Cerebellar nuclear complex (tissue), 1 donor: ENCODE measurements at places on chromosomes 16 and 17.

- DNase-seq: no peak
Measured at GRCh38 chr16:728131-728889, 1.4 kb downstream of the HAGHL start.

DNA sequence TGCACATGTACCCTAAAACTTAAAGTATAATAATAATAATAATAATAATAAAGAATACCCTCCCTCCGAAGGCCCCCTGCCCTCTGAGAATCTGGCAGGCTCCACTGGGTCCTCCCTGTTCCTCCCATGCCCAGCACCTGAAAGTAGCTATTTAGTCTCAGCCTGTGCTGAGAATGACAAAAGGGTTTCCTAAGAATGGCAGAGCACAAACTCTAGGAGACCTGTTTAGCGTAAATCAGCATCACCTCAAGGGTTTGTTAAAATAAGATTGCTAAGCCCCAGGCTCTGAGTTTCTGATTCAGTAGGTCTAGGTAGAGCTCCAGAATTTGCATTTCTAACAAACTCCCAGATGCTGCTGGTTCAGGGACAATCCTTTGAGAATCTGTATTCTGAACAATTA lies 606.8 kb upstream of the CDH11 start:
- no peak for DNase-seq

DNA sequence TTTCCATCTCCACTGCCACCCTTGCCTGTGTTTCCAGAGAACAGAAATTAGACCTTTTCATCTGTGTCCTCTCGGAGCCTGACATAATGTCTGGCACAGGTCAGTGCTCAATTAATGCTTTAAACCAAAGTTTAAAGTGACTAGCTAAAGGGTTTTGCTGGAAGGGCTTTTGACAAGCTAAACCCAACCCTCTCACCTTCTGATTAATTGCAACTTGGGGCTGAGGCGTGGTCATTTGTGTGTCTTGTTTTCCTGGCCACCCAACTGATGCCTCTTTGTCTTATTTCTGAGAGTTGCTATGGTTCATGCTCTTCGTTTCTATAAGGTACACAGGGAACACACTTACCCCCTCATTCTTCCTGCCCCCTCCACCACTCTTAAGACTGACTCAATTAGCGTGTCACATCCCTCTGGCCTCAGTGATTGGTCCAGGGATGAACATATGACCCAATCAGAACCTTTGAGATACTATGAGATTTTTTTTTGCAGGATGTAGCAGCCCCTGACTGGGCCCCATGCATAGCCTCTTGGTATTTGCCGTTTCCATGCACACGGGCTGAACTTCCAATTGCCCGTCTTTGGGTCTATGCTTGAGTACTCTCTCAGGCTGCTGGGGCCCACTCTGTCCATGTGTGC lies 15.8 kb upstream of the BRD7 start:
- DNase-seq: no peak

GRCh38 chr16:11669380-11670146 lies 1.3 kb downstream of the SNN start:
- no peak for DNase-seq

DNA sequence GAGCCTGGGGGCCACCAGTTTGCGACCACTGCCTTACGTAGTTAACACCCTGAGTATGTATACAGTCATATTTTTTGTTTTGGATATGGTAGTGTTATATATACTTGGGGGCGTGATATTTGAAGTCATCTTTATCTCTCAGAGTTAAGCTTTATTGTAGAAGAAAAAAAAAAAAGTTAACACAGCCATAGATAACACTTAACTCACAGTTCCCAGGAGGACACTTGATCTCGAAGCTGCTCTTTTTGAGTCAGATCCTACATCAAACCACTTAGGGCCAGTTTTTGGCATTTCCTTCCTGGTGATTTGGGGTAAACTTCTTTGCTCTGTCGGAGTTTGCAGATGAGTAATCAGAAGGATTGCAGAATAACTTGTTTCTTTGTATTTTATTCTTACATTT lies 5.8 kb downstream of the ITPRIPL2 start:
- no peak for DNase-seq

- no peak for DNase-seq
Measured at GRCh38 chr16:80034948-80035663, 434.6 kb upstream of the MAF start.

- no peak for DNase-seq
Measured at GRCh38 chr16:78290872-78291591, 191.6 kb downstream of the WWOX start.

- no peak for DNase-seq
Measured at GRCh38 chr17:68533887-68534694, 21.9 kb downstream of the PRKAR1A start.

- DNase-seq: no peak
Measured at GRCh38 chr16:19104607-19105006, 9.2 kb upstream of the ITPRIPL2 start.

GRCh38 chr17:48483471-48484131 lies 47.2 kb downstream of the HOXB1 start:
- no peak for DNase-seq

DNA sequence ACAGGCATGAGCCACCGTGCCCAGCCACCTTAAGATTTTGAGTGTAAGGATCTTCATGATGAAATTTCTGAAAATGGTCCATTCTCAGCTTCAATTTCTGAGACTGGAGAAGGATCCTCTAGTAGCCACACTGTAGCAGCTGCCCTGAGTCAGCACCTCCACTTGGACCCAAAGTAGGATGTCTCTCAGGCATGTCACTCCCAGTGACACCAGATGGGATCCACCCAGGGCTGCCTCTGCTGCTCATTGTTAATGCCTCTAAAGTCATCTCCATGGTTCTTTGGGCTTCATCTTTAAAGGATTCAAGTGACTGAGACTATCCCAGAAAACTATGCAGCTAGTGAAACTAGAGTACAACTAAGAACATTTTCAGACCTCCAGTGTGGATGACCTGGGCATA lies 7.9 kb downstream of the PLD6 start:
- DNase-seq: no peak

- DNase-seq: no peak
Measured at GRCh38 chr17:58092101-58092796, 9.0 kb downstream of the DYNLL2 start.

DNA sequence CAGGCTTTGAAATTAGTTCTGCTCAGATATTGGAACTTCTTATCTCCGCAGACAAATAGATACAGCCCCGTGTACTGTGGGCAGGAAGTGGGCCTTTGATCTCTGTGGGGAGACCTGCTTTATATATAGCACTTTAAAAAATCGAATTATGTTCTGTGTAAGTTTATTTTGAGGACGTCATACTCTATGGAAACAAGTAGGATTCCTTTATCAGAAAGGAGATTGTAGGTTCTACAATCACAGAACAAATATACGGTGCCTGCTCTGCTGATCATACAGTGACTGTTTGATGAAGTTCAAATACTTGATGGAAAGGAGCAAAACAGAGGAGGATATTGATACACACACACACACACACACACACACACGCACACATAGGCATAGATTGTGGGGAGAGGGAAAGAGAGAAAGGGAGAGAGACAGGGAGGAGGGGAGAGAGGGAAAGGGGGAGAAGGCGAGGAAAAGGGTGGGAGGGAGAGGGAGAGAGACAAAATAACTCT lies 14.7 kb upstream of the TMEM220 start:
- DNase-seq: no peak

DNA sequence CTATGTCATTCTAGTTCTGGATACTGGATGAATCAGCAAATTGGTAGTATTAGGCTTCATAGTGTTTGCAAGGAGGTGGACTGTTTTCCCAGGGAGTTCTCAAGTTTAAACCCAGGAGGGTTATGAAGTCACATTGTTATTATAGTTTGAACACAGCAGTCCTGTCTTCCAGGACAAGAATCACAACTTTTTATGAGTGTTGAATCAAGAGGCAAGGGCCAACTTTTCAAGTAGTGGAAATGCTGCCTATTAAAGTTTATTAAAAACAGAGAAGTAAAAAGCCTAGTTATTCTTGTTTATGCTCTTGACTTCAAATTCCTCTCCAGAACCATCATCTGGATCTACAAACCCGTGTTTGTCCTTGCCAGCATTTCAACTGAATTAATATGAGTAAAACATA lies 86.3 kb upstream of the GOT2 start:
- no peak for DNase-seq

DNA sequence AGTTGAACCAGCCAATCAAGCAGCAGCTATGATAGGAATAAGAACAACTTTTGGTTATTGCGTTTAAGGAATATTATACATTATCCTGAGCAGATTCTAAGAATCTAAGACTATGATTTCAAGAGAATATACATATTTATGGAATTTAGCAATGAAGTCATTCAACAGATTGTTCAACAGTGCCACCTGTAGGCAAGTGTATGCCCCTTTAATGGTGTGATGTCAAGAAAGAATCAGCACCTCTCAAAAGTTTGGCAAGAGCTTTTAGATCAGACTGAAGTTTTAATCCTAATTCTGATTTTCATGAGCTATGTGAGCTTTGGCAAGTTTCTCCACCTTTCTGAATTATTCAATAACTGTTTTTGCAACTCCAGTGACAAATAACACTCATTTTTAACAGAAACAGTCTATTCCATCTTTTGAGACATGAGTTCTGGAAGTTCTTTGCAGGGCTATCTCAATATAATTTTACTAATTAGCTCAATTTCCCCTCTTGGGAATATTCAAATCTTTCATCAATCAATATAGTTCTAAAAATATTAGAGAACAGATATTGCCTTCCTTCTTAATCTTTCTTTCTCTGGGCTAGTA lies 474.3 kb upstream of the TOM1L1 start:
- DNase-seq: no peak

GRCh38 chr16:54462771-54463170 lies 176.2 kb upstream of the IRX3 start:
- DNase-seq: no peak

DNA sequence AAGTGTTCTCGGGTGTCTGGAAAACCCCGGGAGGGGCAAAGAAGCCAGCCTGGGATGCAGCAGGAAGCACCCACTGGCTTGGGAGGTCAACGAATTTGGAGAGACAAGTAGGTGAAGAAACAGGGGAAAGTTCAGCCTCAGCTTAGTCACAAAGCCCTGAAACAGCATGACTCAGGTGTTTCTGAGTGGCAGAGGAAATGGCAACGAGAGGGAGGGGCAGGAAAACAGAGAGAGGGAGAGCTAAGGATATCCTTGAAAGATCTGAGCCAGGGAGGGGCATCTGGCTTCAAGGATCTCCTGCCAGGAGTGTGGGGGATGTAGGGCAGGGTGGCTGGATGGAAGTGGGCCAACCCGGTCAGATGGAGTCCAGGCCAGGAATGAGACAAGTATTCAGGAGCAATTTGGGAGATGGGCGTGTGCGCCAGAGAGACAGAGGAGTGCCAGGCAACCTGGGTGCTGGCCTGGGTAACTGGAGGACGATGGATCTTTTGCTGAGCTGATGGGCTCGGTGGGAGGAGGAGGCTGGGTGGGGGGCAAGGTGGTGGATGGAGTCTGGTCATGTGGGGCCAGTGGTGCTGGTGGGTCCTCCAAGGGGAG lies 27.2 kb downstream of the ABCC3 start:
- DNase-seq: no peak

- DNase-seq: no peak
Measured at GRCh38 chr16:57795431-57795878, 6.8 kb downstream of the KIFC3 start.

DNA sequence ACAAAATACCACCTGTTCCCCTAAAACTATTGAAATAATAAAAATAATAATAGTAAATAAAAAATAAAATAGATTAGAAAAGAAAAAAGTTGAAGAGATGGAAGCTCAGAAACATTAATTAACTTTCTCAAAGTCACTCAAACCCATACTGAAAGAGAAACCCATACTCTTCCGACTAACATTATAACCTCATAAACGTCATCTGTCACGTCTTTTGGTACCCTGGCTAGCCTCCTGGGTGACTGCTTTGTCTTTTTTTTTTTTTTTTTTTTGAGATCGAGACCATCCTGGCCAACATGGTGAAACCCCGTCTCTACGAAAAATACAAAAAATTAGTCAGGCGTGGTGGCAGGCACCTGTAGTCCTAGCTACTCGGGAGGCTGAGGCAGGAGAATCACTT lies 7.6 kb downstream of the SLFN12L start:
- DNase-seq: no peak

- no peak for DNase-seq
Measured at GRCh38 chr16:76446251-76446650, 169.1 kb downstream of the CNTNAP4 start.

GRCh38 chr16:9159839-9160550 lies 68.6 kb downstream of the HAPSTR1 start:
- no peak for DNase-seq

DNA sequence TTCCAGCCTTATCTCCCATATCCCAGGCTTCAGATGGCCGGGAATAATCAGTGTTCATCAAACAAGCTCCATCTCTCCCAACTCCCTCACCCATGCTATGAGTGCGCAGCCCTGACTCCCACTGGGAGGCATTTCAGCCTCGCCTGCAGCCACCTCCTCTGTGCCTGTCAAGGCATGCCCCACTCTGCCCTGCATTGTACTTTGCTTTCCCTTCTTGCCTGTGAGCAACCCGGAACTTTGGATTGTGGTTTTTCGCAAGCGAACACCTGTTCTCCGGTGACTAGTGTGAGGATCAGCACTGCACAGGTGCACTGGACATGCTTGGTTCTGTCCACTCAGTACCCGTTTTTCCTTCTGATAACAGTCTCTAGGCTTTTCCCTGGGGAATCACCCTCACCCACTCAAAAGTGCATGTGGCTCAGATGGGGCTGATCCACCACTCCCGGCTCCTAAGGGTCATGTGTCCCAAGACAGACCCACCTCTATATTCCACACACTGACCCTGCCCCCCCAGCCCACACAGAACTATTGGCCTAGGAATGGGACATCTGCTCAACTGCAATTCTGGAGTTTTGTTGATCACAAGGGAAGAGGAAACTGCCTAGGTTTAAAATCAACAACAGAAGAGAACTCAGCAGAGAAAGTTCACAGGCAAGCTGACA lies 9.1 kb downstream of the CHST6 start:
- DNase-seq: no peak

DNA sequence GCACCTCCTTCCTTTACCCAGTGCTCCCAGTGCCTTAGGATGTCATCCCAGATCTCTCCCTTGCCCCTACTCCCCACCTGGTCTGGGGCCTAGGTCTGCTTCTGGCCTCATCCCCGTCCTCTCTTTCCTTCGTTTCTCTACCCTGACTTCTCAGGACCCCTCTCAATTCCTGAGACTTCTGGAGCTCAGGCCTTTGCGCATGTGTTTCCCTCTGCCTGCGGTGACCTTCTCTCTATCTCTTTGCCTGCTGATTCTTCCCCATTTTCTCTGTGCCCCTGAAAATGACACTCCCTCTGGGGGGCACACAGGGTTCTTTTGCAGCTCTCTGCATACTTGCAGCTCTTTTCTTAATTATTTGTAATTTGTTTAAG lies 13.5 kb downstream of the ADORA2B start:
- no peak for DNase-seq

DNA sequence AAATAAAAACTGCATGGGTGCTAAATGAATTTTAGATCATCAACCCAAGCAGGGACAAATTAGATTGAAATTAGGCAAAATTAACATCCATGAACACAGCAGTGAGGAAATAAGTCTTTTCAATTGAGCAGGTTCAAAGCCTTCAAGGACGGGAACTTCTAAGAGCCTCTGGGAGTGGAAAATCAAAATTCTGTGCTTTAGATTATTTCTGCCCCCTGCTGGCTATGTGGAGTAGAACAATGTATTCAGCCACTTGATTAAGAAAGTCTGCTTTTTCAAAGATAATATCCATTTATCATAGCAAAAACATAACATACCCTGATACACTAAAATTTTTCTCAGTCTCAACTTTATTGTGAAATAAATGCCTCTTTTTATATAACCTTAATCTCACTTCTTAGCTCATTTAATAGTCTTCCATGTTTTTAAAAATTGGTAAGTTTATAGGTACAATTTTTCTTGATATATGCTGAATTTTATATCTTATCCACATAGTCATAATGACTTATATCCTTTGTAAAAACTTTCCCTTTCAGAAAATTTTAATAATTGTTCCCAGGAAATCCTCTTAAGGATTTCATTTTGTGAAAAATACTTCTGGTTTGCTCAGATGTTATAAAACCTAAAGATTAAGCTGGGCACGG lies 28.1 kb upstream of the NOL11 start:
- no peak for DNase-seq
